ENCODE measurements at places on chromosomes 11 and 22. TPM values are rescaled to one million over a fixed set of nuclear protein-coding genes. Genes with fewer than 3 reads are reported as not detected.

DNA sequence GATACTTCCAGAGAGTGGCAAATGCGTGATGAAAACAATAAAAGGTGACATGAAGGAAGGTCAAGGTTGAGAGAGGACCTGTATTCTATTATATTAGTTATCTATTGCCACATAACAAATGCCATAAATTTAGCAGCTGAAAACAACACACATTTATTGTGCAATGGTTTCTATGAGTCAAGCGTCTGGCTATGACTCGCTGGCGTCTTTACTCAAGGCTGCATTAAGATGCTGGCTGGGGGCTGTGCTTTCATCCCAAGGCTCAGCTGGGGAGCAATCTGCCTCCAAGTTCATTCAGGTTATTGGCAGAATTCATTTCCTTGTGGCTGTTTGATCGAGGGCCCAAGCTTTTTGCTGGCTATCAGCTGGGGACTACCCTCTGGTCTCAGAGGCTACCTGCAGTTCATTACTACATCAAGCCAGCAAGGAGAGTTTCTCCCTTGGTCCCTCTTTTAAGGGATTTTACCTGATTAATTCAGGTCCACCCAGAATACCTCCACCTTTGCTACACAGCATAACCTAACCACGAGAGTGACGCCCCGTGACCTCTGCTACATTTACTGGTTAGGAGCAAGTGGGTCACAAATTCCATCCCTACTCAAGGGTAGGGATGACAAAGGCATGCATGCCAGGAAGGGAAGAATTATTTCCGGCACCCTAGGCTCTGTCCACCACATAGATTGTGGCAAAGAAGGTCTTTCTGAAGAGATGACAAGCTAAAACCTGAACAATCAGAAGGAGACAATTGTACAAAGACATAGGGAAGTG is 549.1 kb downstream of the MN1 start:
- DNase-seq: no peak

DNA sequence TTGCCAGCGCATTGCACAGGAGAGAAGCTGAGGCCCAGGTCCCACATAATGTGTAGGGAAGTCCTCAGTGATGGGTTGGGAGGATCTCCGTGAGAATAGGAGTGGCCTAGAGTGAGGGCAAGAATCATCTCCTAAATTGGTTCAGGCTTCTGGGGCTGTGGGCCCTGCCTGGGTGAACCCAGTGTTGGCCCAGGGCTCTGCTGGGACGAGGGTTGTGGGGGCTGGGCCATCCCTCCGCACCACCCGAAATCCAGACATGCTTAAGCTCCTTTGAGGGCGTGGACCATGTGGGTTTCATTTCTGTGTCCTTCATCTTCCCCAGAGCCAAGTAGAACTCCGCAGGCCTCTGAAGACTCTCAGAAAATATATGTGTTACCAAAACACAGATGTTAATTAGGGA is 3.7 kb downstream of the MICALL1 start:
- DNase-seq: no peak

The IGLL1 gene
- not detected for total RNA-seq

The ZP1 gene
- total RNA-seq: not detected

All from ureter (tissue), 1 donor.